Activated naive CD4-positive, alpha-beta T cell treated with Interleukin-2 at 50 U/mL for 16 hours (primary cell): ENCODE measurements at places on chromosomes 5 and 9.

DNA sequence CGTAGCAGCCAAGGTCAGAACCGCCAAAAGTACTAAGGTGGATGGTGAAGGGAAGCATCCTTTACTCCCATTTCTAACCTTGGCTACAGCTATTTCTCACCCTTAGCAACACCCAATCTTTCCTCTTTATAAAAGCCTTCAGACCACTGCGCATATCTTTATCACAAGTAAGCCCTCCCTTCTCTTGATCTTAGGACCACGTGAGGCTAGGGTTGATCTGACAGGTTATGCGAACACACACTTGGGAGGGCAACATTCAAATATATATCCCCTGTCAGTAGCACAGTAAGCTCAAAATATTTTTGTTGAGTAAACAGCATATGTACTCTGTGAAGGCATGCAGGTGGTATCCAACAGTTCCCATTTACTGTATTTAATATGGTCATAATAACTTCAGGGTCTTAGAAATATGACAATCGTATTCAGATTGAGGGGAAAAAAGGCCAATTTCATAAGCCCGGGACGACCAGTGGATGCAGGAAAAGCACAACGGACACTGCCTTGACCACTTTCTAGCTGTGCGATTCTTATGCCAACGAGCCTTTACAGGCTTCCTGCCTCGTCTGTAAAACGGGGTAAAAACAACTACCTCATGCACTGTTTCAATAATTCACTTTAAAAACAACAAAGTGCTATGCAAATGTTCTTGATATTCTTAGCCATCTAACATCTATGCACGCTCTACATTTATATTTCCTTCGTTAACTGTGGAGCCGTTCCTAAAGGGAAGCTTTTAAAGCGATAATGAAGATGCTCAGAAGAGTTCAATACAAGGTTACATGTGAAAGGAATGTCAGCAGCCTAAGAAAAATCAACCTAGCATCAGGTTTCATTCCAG is 1.3 kb downstream of the ARSB start:
- no peak for DNase-seq

- DNase-seq: no peak
Observed at GRCh38 chr5:168039566-168040248, 251.7 kb upstream of the WWC1 start.

DNA sequence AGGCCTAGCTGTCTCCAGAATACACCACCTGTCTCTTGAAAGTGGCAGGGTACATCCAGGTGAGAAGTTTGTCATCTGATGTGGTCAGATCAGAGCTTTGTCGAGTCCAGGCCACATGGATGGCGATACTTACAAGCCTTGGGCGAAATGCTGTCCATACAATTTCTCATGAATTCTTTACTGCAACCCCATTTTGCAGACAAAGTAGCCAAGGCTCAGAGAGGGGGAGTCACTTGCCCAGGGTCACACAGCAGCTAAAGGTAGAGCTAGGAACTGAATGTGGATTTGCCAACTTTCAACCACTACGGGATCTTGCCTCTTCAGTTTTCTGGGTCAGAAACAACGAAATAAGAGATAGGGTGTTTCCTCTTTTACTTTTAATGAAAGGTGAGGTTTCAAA is 35.2 kb downstream of the CRB2 start:
- no peak for DNase-seq

GRCh38 chr9:106962615-106963363 is 99.8 kb downstream of the ZNF462 start:
- DNase-seq: no peak

DNA sequence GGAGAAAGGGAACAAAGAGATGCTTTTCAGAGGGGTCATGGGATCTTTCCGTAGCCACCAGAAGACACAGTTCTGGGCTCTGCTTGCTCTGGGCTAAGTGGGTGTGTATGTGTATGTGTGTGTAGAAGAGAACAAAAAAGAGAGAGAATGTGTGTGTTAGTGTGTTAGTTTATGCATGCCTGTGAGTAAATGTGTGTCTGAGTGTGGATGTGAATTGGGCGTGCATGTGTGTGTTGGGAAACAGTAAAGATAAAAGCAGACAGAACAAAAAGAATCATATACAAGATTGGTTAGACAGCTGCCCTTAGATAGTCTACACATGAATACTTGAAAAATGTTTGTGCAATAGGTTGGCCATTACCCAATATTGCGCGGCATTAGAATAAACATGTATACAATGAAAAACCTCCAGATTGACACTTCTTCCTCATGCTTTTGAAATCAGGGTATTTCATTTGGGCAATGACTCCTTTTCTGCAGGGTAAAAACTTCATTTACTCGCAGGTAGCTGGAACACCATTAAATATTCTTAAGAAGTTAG is 36.5 kb upstream of the HSPA9 start:
- no peak for DNase-seq

DNA sequence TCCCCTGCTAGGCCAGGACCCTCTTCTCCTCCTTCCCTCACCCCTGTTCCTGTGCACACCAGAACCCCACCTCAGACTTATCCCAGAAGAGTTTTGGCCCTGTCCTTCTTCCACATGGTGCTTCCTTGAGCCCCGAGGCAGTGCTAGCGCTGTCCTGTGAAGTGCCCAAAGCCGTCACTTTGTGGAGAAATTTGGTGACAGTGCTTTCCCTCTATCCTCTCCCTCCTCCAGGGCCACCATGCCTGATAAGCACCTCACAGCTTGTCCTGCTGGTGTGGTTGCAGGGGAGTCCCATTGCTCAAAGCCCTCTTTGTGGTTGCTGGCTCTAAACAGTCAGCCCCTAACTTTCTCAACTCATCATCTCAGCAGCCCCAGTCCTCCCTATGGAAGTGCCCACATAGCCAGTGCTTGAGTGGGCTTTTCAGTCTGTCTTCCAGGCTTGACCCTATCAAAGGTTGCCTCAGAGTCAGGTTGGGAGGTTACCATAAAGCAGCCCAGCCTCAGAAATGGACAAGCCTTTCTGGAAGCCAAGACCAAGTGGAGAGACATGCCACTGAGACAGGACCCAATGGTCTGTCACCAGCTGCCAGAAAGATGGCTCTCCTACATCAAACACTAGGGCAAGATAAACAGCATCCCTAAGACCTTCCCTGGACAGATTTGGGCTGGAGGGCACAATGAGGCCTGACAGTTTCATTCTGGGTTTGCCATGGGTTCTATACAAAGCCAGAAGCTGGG is 18.0 kb downstream of the IGIP start:
- DNase-seq: no peak

DNA sequence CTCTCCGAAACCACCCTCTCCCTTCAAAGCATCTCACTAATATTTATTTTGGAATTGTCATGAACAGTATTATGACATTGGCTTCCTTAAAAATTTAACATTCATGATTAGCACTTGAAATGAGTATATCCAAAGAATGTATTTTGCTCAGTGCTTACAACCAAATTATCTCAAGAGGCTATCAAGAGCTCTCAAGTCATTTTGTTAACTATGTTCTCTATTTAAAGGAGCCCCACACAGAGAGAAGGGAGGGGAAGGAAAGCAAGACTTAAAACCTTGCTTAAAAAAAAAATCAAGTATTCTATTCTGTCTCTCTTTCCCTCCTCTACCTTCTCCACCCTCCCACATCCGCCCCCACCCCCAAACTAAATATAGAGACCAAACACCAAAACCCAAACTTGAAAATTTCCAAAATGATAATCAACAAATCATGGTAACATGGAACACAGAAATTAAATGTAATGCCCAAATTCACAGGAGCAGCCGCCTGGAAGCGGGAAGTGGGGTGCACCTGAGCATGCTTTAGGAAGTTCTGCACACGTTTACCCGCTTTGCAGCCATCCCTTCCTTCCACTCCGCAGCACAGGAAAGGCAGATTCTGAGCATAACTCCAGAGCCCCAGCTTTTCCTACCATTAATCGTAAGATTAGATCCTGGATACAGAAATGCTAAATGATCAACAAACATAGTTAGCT is 66.9 kb downstream of the EBF1 start:
- no peak for DNase-seq
